NCI-H187 treated with DMSO at 0.1 percent for 48 hours (cell line): ENCODE measurements at places on chromosomes 13 and 19.
A peak's percentile ranks its signal among the peaks of the same experiment; 100 is the strongest.

DNA sequence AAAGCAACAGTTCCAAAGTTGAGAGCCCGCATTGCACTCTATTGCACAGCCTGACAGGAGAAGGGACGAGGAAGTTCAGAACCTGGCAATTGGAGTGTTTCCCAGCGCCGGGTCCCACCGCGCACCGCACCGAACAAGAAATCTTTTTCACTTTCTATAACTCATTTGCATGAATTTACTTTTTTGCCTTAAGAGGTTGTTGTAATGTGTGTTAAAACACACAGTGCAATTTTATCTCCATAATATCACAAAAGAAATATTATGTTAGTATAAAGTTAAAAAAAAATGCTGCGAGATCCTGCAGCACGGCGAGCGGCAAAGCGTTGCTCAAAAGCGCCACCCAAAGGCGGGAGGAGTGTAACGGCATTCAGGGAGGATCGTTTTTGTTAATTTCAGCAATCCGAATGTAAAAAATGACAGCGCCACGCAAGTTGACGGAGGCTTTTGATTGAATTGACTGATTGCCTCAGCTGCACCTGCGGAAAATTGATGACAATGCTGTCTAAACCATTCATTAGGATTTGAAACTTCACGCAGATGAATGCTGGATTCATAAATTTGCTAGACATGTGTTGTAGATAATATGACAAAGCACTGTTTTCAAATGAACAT, 303.6 kb upstream of the ZNF507 start:
- DNase-seq, result no peak

DNA sequence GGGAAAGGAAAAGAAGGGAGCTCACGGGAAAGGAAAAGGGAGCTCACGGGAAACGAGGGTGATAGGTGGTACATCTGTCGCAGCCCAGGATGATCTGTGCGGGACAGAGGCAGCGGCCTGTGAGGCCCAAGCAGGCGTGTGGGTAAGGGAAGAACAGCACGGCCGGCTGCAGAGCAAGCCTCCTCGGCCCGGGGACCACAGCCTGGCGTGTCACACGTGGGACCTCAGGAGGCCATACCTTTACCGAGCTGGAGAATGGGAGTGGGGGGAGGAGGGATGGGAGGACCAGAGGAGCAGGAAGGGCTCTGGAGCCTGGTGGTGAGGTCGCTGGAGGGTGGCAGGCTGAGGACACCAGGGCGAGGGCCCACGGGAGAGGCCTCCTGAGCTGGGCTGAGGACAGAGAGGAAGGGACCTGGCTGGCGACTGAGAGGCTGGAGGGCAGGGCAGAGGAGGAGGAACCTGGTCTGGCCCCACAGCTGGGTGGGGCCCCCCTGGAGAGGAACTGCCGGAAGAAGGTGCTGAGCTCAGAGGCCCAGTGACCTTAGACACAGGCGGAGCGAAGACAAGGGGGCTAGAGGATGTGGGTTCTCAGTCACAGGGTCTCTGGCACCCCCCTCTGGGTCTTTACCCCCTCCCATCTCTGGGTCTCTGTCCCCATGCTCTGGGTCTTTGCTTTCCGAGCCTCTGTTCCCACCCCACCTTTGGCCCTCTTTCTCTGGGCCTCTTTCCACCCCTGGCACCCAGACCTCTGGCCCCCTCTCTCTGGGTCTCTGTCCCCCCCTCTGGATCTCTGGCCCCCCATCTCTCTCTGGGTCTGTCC, 2.9 kb upstream of the FTL start:
- no peak for DNase-seq

DNA sequence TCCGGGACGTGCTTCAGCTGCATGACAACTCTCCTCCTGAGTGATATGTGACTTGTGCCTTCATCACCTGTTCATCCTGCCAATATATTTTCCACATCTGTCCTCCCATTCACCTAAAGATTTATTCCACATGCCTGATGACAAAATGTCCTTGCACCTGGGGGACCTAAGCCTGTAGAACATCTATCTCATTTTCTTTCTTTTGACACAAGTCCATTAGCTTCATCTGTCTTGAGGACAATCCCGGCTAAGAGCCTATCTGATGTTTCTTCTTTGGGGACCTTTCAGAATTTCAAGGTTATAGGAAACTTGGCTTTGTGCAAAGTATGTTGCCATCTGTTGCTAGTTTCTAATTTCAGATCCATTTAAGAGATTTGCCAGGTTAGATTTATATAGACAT, 41.1 kb downstream of the ITGBL1 start:
- DNase-seq, result no peak

- DNase-seq, result no peak
Measured at GRCh38 chr13:33832872-33833271, 14.9 kb downstream of the RFC3 start.

DNA sequence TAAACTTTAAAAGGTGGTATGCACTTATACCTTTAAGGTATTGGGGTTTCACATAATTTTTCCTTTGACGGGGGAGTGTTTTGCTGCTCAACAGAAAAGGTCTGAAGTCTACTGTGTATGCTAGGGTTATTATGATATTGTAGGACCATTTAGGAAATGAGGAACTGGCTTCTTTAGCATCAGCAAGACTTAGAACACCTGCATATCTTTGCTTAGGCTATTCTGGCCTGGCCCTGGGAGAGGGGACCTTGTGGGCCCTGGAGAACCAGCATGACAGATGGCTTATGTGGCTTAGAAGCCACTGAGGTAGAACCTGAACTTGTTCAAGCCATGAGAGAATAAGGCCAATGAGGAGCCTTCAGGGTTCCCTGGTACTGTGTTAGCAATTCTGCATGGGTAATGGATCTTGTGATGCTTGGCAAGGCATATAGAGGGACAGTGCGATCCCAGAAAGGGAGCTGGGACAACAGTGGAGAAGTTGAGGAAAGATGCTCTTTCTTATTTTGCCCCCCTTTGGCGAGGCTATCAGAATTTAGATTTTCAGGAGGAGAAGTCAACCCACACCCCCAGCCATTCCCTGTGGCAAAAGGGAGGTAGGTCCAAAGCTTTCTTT, 4.3 kb downstream of the RGCC start:
- DNase-seq, result no peak

DNA sequence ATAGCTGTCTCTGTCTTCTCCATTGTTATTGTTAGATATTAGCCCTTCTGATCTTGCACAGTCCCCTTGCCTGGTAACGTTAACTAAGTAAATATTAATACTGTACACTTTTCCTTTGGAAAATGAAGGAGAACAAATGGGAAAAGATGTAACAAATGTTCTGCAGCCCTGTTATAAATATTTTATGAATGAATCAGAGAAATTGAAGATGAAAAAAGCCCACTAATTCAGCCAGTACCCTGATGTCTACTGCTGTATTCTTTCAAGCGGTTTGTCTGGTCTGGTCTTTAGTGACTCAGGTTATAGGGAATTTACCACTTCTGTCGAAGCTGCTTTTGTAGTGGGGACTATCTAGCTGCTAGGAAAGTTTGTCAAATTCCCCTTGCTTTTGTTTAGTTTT, 121.0 kb downstream of the COG6 start:
- DNase-seq, result no peak

DNA sequence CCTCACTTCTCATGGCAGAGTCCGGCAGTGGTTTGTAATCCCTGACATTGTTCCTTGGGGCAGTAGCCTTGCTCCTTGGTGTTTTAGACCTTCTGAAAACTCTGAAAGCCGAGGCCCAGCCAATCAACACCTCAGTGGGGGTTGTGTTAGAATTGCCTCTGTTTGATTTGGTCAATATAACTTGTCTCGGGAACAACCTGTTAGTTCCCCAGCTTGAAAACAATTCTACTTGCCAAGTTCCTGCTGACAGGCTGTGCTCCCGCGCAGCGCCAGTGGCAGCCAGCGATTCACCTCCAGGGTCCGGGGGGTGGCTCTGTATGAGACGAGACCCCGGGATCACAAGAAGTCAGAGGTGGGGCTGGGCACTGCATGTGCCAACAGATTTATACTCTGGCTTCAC, 81.4 kb upstream of the MEDAG start:
- DNase-seq, result no peak

DNA sequence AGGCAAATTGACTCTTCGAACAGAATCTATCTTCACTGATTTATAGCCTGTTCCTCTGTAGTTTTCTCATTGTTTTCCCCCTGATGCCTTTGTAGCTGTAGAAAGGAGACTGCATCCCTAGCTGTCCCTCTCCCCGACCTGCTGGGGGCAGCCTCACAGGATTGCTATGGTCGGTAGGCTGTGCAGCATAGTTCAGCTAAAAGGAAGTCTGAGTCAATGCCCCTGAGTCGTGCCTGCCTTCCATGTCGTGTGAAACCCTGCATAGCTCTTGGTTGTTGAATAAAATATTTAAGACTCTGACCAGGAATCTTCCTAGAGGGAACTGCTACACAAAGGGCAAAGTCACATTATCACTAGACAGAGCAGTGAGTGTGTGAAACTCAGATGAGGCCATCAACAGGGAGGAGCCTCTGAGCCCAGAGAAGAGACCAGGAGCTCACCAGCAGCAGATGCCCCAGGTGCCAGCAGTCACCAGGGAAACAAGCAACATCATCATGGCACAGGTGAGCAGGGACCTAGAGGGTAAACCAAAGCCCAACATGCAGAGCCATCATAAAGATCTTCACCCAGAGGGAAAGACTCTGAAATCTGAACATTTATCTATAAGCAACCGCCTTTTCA, 108.4 kb upstream of the NBEA start:
- no peak for DNase-seq

DNA sequence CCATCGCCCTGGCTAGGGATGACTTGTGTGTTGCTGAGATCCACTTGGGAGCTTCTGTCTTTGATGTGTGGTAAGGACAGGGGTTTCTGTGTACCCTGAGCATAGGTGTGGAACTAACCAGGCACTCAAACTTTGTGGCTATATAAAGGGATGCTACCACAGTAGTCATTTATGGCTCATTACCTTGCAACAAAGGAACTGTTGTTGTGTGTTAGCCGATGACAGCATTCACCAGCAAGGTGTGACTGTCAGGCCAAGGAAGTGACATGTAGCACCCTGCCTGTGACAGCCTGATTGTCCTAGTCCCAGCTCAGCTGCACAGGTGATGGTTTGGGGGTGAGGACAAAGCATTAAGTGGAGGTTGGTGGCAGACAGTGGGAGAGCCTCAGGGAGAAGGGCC, 73.6 kb downstream of the COG3 start:
- DNase-seq, result no peak

GRCh38 chr13:100542826-100543156, 45.8 kb downstream of the GGACT start:
- peak; percentile 52 for DNase-seq

DNA sequence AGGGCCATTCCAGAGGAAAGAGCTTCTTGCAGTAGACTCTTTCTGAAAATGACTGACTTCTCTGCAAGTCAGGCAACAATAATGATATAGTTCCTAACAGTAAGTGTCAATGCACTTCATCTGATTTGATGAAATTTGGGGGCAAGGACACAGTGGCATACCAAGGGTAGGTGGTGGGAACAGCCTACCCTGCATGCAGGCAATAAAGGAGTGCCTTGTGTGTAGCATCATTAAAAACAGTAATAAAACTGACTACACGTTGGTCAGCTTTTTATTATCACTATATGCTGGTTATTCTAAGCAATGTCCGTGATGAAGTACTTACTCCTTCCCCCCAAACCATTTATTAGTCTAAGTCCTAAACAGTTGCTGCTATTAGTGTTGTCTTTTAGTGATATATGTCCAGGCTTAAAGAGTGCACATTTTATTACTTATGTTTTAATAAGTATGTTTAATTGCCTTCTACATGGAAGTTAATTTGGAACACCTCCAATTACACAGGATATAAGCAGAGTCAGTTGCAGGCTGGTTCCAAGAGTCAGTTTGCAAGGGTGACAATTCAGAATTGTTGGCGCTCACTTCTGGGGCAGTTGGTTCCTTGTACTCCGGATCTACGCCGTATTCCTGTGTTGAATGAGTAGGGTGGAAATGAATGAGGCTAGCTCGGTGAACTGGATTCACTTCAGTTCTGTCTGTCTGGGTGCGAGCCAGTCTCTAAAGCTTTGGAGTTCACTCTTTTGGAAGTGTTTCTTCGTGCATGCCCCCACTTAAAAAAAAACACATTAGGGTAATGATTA, 84.0 kb downstream of the RGCC start:
- DNase-seq, result no peak

DNA sequence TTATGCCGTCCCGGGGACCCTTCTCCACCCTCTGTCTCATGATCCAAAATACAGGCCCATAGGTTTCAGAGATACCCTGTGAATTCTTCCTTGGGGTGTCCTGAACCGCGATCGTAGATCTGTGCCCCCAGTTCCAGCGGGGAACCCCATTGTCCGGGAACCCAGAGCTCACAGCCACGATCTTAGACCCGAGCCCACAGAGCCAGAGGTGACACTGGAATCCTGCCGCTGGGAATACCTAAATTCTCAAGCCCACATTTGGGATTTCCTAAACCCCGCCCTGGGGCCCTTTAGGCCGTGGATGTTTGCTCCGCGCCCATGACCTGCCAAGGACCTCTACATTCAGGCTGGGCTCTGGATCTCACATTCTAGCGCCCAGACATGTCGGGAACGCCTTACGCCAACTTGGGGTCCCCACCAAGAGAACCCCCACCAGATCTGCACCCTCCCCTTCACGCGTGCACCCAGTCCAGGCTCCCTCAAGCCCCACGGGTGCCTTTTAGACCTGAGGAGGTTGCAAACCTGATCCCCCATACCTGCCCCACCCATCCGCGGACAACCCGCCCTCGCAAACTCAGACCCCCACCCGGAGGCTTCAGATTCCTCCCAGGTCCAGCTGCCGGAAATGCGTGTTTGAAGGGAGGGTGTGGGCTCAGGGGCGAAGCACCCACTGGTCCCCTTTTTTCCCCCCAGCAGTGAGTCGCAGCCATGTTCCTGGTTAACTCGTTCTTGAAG, 605 bp downstream of the CAPNS1 start:
- no peak for DNase-seq

GRCh38 chr19:5696196-5697021, 6.3 kb downstream of the RPL36 start:
- DNase-seq, result no peak

- DNase-seq, result no peak
Measured at GRCh38 chr13:93108111-93108601, 118.5 kb upstream of the GPC6 start.

GRCh38 chr19:15317392-15318071, 14.8 kb downstream of the BRD4 start:
- no peak for DNase-seq

DNA sequence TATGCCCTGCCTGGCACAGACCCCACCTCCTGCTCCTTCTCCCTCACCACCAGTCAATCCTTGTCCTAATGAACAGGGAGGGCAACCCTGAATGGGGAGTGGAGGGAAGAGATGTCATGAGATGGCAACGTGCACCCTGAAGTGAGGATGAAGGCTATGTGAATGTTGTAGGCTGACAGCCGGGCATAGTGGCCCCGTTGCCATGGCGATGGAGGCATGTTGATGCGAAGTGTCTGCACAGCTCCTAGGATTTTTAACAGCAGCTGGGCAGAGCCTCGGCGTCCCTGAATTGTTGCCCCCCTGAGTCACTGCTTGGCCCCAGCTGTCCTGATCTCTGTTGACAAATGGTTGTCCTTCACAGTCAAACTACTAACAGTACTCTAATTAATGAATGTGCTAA, 4.8 kb upstream of the ALOX5AP start:
- no peak for DNase-seq

DNA sequence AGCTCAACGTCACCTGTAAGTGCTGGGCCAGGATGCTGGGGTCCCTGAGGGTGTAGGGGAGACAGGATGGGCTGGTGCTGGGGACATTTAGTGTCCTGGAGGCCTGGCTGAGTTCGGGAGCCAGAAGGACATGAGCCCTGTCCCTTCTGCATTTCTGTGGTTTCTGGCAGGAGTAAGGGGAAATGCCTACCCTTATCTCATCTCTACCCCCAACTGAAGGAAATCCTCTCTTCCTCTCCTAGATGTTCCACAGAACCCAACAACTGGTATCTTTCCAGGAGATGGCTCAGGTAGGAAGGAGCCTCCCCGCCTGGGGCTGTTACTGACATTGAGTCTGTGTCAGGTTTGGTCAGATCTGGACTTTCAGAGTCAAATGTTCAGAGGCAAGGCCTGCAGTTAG, 1.2 kb downstream of the CD33 start:
- no peak for DNase-seq
